SK-N-SH treated with all-trans-retinoic acid at 6 μM for 48 hours (cell line): ENCODE measurements at places on chromosomes 4 and X.

DNA sequence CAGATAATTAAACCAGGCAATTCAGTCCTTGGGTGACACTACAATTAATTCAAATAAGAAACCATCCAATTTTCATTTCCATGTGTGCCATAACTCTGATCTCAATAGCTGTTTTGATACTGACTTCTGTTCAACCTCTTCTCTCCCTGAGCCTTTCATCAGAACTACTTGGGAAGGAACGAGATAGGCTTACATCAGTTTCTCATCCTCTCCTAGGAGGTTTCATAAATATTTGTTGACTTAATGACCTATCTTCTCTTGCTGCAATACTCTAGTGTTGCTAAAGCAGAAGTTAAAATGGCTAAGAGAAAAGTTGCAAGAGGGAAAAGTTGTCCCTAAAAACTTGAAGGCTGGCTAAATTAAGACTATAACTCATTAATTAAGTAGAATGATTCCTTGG is 41.8 kb downstream of the PRKG2 start:
- no peak for ATAC-seq

DNA sequence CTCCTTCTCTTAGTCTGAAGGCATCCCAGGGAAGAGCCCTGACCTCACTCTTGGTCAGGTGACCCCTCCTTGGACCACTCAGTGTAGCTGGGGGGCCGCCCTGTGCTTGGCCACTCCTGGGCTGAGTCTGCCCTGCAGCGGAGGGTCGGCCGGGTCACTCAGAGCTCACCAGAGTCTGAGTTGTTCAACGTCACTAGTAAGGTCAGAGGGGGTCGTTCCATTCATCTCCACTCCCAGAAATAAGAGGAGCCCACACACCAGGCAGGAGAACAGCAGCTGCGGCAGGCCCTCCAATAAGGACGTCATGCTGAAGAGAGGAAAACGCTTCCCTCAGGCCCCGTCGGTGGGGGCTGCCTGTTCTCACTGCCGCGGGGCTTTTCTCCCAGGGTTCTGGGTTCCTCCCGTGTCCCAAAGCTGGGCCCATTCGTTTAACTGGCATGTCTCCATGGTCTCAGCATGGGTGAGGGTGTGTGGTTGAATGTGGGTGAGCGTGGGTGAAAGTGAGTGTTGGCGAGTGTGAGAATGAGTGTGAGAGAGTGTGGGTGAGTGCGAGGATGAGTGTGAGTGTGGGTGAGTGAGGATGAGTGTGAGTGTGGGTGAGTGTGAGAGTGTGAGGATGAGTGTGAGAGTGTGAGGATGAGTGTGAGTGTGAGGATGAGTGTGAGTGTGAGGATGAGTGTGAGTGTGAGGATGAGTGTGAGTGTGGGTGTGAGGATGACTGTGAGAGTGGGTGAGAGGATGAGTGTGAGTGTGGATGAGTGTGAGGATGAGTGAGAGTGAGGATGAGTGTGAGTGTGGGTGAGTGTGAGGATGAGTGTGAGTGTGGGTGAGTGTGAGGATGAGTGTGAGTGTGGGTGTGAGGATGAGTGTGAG is 47.7 kb downstream of the ING2 start:
- ATAC-seq: no peak

DNA sequence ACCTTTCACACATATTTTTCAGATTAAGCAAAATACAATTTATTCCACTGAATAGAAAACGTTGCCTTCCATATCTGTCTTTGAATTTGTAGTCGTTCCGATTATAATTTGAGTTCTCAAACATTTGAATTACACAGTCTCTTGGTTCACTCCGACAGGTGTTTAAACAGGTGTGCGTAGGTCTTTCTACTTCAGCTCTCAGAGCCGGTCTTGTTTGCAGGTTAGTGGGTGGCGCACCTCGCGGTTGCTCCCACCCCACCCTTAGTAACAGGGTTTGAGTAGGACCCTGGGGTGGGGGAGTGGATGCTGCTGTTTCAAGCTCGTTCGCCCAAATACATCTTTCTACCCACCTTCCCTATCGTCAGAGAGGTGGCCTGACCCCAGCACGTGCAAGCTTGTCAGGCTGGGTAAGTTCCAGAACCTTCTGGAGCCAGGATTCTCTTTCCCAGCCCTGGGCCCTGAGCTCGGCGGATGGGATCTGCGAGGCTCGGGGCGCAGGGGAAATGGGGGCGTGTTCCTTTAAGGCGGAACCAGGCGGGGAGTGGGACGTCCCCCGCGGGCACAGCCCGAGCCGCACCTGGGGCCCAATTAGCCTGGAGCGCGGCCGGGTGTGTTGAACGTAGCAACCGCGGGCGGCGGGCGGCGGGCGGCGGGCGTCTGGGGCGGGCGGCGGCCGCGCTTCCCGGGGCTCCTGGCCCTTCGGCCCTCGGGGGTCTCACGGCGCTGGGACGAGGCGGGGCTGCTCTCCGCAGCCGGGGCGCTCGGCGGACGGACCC is at the start of gene FAM149A:
TSS of gene FAM149A (plus strand) at position 591 of the 776 bp plus-strand sequence.
- peak; percentile 48; the same call in 2 of the 3 replicates for ATAC-seq

DNA sequence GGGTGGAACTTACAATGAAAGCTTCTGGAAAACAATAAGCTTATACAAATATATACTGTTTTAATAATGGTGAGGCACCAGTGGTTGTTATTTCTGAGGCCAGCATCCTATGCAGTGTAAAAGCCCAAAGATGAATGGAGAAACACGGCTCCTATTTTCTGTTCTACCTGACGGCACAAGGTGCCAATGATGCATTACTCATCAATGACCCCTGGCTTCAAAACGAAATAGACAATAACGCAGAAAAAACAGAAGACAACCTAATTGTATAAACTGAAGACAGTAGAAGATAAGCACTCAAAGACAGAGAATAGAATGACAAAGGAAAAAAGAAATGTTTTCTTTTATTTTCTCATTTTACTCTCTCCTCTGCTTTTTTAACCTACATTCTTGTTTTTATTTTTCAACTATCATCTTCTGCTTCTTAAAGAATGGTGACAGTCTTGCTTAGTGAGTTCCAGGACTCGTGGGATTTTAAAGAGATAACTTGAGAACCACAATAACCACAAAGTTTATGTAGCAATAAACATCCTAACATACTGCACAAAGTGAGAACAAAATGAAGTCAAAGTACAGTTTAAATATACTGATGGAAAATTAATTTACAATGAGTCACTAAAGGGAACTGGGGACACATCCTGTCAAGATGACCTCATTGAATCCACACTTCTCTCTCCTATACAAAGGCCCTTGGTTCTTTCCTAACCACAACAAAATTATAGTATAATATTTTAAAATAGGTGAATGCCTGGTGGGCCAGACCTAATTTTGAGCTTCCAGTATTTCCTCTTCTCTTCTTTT is 169.8 kb downstream of the BTC start:
- ATAC-seq: peak; percentile 77

DNA sequence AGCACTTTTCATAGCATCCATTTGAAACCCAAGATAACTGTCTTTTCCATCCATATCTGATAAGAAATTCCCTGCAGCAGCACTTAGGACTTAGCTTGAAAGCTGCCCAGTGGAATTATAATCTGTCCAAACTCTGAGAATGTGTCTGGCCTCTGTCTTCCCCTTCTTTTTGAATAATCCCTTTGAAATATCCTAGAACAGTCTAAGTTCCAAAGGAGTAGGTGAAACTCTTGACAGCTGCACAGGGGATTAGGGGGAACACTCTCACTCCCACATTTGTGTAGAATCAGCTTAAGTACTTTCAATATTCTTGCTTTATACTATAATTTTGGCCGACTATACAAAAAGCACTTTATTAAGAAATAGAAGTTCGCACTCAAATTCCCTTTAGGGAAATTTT is 157.7 kb downstream of the PAPSS1 start:
- no peak for ATAC-seq

DNA sequence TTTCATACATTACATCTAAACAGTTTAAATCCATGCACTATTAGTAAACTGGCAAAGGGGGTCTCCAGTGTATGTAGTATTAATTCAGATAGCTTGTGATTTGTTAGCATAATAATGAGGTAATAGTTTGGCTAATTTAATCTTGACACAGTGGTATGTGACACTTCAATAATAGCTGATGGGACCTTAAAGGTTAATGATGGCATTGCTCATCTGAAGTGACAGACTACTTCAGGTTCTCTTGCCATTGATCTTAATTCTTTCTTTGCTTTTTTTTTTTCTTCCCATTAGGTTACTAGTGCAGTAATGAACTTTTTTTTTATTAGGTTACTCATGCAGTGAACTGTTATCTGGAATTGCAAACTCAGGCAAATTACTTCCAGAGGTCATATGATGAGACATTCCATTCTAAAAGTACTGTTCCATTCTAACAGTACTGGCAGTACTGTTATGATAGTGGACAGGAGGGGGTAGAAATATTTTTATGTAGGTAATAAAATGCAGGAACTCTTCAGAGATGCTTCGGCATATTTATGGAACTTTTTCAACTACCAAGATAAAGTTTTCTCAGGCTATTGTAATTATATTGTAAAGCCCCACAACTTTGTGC is 911.3 kb upstream of the LCORL start:
- no peak for ATAC-seq

DNA sequence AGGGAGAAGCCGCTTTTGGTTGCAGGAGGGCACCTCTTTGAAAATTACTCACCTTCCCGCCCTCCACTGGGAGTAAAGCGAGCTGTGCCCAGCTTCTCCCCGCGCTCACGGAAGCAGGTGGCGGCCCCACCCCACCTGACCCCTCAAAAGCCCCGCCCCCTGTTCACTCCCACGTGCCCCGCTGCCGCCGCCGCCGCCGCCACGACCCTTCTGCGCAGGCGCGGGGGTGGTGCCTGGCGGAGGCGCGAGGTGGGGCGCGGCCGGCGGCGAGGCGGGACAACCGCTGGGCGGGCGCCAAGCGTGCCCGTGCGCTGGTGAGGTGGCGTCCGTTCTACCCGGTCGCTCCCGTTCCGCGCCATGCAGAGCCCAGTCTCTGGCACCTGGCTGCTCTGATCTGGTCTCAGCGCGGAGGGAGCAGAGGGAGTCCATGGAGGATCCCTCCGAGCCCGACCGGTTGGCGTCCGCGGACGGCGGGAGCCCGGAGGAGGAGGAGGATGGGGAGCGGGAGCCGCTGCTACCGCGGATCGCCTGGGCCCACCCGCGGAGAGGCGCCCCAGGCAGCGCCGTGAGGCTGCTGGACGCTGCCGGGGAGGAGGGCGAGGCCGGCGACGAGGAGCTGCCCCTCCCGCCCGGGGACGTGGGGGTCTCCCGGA is at the start of gene PI4K2B:
TSS of gene PI4K2B (plus strand) at position 297 of the 653 bp plus-strand sequence. CDS start at position 428, 131 bp downstream.
- ATAC-seq: peak; percentile 88

DNA sequence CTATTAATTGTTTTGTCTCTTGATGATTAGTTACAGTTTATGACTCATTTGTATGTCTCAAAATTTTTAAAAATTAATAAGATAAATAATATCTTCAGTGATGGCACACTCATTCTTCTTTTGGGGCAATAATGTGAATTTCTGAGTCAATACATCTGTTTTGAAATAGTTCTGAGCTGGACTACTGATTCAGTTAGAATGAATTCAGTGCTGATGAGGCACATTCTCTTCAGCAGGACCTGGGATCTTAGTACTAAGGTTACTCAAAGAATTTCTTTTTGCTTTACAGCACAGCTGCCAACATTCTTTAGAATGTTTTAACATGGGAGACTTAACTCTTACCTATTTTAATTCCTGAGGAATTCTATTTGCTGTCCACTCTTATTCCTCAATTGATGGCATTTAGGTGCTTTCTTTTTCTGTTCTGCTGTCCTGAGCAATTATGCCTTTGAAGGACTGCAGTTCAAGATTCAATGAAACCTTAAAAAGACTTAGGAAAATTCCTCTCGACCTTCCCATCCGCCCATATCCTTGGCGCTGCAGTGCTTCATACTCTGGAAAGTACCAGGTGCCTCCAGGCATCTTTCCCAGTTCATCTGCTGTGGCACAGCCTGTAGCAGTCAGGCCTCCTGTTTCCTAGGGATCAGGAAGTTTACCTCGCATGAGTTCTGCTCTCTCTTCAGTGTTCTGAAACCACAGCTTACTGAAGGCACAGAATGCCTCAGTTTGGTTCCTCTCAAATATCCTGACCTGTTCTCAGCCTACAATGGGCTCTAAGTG is 213.7 kb downstream of the FSTL5 start:
- ATAC-seq: peak; percentile 47; the same call in 1 of the 3 replicates

DNA sequence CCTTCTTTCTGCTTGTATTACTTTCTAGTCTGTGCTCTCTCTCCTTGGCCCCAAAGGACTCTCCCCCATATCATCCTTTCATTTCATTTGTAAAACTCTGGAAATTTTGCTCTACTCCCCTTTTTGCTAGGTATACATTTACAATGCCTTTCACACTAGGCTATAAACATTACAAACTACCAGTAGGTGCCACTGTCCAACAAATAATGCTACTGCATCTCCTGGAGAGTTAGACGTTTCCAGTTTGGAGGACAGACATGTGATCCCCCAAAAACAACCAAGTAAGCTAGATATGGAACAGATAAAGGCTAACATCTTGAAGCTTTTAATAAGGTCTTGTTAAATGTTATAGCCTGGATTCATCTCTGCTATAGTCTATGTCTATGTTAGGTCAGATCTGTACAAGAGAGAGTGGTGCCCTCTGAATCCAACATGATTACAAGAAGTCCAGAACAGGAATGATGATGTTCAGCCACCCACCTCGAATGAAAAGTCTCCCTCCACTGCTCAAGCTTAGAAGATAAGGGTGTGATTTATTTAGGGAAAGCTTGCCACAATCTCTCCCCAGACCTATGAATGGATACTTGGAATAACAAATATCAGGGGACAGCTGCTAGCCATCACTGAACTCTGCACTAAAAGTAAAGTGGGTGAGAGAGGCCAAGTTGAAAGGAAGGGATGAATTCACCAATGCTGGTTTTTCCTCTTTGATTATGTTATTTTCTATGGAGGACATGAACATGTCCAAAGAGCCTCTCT is 14.3 kb downstream of the CBR4 start:
- peak; percentile 63 for ATAC-seq

- ATAC-seq: no peak
These were observed 967.2 kb downstream of the RPA4 start for GRCh38 chrX:97850911-97851310.

- no peak; the same call in 1 of the 3 replicates for ATAC-seq
These were observed 30.1 kb upstream of the SPARCL1 start for GRCh38 chr4:87559090-87559837.

DNA sequence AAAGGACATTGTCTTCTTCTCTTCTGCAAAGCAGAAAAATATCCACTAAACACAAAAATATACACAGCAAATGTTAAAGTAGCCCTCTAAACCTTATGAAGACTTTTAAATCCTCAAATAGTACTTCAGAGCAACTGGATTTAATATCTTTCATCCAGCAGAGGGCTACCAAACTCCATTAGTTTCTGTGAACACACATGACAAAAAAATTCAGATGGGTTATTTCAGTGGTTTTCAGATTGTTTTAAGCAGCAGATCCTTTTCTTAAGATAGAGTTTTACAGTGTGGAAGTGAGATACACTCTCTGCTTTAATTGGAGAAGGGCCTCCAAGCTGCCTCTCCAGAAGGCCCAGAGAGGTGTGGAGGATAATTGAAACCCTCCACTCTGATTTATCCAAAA is 56.7 kb downstream of the ANK2 start:
- ATAC-seq: peak; percentile 72

GRCh38 chr4:181971973-181972372 is 271.2 kb upstream of the TENM3 start:
- ATAC-seq: no peak

GRCh38 chrX:133523526-133523925 is 108.2 kb upstream of the GPC4 start:
- ATAC-seq: no peak

GRCh38 chr4:79540143-79540542 is 132.1 kb upstream of the GK2 start:
- ATAC-seq: no peak
